ENCODE measurements at places on chromosomes 12 and 14.

- no peak for DNase-seq
These were observed 78.0 kb downstream of the GRIP1 start for GRCh38 chr12:66600903-66601302.

GRCh38 chr12:128018067-128018466, 248.9 kb upstream of the TMEM132C start:
- no peak for DNase-seq

- no peak for DNase-seq
These were observed 9.7 kb downstream of the MLH3 start for GRCh38 chr14:75041613-75042012.

DNA sequence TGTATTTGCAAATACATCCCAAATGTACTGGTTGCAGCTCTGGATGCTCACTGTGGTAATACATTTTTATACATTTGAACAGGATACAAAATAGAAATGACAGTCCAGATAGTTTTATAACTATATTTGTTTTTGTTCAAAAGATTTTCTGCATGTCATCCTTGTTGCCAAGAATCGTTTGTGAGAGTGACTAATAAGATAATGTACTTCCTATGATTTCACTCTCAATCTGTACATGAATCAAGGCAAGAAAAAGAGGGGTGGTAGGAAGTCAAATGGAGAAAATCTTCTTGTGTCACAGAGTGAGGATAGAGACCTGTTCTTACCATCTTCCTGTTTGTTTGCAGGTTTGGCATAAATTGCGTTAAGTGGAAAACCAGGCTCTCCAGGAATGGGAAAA, 13.9 kb downstream of the ARPC3 start:
- DNase-seq, result no peak

GRCh38 chr12:7130701-7131501, 730 bp downstream of the CLSTN3 start:
- DNase-seq, result peak; percentile 53

- DNase-seq, result no peak
These were observed 4.8 kb upstream of the AMN start for GRCh38 chr14:102917469-102918211.

GRCh38 chr14:72600551-72601330, 293.2 kb downstream of the DPF3 start:
- DNase-seq, result no peak

GRCh38 chr12:57236201-57236924, 6.9 kb downstream of the SHMT2 start:
- no peak for DNase-seq

GRCh38 chr12:122668268-122668667, 34.9 kb downstream of the HCAR2 start:
- no peak for DNase-seq
